ENCODE measurements at places on chromosomes 16 and 17.
A peak's percentile ranks its signal among the peaks of the same experiment; 100 is the strongest.

DNA sequence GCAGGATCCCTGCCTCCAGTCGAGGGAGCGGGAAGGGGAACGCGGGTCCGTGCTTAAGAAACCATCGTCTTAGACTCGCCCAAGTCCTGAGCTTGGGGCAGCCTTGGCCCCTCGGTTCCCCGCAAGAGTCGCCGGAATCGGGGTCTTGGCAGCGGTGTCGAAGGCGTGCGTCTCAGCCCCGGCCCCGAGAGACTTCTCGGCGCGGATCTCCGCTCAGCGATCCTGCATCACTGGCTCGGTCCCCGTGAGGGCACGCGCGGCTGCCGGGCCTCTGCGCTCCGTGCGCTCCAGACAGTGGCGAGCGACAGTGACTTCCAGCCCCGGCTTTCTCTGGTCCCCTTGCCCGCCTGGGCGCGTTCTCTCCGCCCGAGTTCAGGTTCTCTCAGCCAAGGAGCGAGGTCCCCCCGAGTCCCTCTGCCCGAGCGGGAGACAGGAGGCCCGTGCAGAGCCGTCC lies 380 bp downstream of the HS3ST3A1 start:
- no peaks in the 10 kb centered on the region for H3K27me3 ChIP-seq
- H3K27ac ChIP-seq: peak overlapping the region; percentile 69
- H3K36me3 ChIP-seq: no peaks in the 10 kb centered on the region

DNA sequence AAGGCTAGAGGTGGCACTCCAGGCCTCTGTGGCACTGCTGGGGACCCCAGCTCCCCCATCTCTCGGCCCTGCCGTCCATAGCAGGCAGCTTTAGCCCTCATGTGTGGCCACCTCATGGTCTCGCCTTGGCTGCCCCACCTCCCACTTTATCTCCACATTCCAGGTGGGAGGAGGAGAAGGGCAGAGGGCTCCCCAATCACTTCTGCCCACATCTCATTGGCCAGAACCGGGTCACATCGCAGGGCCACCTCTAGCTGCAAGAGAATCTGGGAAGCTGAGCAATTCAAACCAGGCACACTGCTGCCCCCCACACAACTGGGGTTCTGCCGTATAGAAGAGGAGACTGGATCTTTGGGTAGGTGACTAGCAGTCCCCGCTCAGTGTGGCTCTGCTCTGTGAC lies 1.6 kb downstream of the DRC7 start:
- no peak overlapping the region for H3K4me3 ChIP-seq
- H3K27ac ChIP-seq: no peak overlapping the region
- no peak for DNase-seq

- H3K4me1 ChIP-seq: no peaks in the 10 kb centered on the region
- no peak overlapping the region for H3K4me3 ChIP-seq
- peaks cover 7% of the 10 kb centered on the region for H3K36me3 ChIP-seq
- peak; percentile 72 for DNase-seq
- H3K27ac ChIP-seq: no peak overlapping the region
These were observed 30.8 kb downstream of the GINS2 start for GRCh38 chr16:85657996-85658395.

- no peaks in the 10 kb centered on the region for H3K36me3 ChIP-seq
- H3K27ac ChIP-seq: no peak overlapping the region
- peaks cover 7% of the 10 kb centered on the region for H3K27me3 ChIP-seq
- no peak for DNase-seq
These were observed 21.2 kb upstream of the MYO15B start for GRCh38 chr17:75566416-75566815.

- peaks cover 56% of the 10 kb centered on the region for H3K27me3 ChIP-seq
- H3K27ac ChIP-seq: no peak overlapping the region
- H3K4me3 ChIP-seq: no peak overlapping the region
- no peak for DNase-seq
- peaks cover 12% of the 10 kb centered on the region for H3K4me1 ChIP-seq
These were observed 98.1 kb downstream of the WSCD1 start for GRCh38 chr17:6168296-6168695.

GRCh38 chr16:787321-787966 lies 737 bp downstream of the RPUSD1 start:
- H3K27ac ChIP-seq: peak overlapping the region; percentile 17
- H3K36me3 ChIP-seq: peaks cover 3% of the 10 kb centered on the region
- H3K4me3 ChIP-seq: peak overlapping the region; percentile 83
- H3K4me1 ChIP-seq: peaks cover 3% of the 10 kb centered on the region

- peaks cover 1% of the 10 kb centered on the region for H3K36me3 ChIP-seq
- peaks cover 17% of the 10 kb centered on the region for H3K4me1 ChIP-seq
- no peak overlapping the region for H3K27ac ChIP-seq
- no peak for DNase-seq
- H3K27me3 ChIP-seq: peaks cover 8% of the 10 kb centered on the region
These were observed 15.0 kb upstream of the SLC16A11 start for GRCh38 chr17:7058831-7059447.

DNA sequence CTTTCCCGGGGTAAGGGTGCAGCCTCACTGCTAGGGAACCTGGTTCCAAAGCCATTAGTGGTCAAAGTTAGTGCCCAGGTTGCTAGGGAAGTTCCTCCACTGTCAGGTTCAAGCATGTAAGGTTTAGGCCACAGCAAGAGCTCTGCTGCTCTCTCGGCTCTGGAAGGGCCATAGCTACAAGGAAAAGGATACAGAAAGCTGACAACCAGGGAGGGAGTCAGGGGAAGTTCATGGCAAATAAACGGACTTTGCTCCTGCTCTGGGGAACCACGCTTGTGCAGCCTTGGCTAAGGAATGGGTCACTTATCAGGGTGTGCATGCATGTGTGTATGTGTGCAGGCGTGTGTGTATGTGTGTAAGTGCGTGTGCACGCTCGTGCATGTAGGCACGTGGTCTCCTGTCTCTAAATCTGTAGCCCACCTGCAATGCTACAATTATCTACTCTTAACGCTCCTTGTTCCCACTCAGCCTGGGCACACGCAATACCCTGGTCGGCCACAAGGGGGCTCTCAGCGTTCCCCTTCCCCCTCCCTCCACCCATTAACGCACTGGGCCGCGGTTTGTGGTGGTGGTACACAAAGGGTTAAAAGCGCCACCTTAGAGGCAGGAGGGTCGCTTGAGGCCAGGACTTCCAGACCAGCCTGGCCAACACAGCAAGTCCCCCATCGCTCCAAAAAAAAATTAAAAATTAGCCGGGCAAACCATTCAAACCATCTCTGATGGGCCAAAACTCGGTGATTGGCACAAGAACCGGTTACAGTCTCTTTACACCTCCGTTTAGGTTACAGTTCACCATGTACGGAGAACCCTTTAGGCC lies 48.4 kb upstream of the KDM8 start:
- H3K27ac ChIP-seq: no peak overlapping the region
- no peaks in the 10 kb centered on the region for H3K27me3 ChIP-seq
- H3K4me3 ChIP-seq: no peak overlapping the region
- peaks cover 2% of the 10 kb centered on the region for H3K36me3 ChIP-seq

DNA sequence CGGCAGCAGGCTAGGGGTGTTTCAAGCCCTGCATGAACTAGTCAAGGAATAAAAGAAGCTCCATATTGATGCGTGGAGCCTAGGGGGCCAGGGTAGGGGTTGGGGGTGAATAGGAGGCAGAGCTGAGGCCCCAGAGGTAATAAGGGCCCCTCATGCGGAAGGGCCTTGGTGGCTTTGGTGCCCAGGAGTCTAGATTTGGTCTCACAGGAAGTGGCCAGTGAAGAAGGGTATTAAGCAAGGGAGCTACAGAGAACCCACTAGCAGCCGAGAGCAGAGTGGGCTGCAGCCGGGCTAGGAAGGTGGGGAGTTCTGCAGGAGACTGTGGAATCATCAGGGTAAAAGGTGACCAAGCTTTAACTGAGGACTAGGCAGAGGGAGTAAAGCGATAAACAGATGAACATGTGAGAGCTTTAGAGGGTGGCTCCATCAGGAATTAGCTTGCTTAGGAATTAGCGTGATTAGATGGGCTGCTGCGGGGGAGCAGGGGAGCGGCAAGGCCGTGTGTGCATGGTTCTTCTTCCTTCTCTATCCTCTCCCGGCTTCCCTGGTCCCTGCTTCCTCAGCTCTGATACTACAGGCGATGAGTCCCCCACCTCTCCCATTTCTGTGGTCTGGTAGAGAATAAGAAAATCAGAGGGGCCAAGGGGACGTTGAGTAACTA lies 9.8 kb downstream of the GNGT2 start:
- no peak overlapping the region for H3K27ac ChIP-seq
- no peaks in the 10 kb centered on the region for H3K4me1 ChIP-seq
- no peaks in the 10 kb centered on the region for H3K36me3 ChIP-seq
- no peak for DNase-seq
- no peaks in the 10 kb centered on the region for H3K27me3 ChIP-seq

DNA sequence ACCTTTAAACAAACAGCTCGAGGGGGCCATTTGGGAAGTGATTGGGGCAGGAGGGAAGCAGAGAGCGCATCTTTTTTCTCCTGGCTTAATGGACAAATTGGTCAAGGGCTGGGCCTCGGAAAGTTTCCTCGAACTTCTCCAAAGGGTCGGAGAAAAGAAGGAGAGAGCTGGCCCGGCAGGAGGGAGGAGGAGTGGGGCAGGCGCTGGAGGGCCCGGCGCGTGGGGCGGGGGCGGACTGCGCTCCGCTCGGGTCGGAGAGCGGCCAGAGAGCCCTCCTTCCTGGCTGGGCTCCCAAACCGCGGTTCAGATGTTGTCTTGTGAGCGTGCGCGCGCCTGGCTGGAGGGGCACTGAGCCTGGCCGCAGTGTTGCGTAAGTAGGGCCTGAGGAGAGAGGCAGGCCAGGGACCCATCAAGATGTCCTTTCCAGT lies 1.2 kb downstream of the MMP2 start:
- peaks cover 36% of the 10 kb centered on the region for H3K4me1 ChIP-seq
- H3K4me3 ChIP-seq: peak overlapping the region; percentile 90
- H3K27ac ChIP-seq: peak overlapping the region; percentile 6
- DNase-seq: no peak

DNA sequence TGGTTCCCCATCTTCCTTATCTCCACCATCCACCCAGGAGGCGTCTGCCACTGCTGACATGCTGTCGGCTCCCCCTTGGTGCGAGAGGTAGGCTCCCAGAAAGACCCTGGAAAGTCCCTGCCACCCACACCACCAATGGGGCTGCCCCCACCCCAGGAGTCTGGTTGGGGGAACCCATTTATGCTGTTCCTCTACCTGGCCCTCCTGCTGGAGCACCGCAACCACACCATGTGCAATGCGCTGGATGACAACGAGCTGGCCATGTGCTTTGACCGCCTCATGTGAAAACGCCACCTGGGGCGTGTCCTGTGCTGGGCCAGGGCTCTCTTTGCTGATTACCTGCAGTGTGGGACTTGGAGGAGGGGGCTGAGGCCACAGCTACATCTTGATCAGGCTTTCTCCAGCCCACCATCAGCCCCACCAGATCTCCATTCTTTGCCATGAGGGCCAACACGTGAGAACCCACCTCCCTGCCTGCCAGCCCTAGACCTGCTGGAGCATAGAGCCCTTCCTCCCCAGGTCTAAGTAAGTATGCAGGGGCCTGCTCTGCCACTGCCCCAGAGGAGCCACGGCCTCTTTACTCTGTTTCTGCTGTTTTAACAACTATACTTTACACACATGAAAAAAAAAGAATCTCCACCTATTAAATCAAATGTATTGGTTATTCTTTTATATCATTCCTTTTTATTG lies 7.9 kb upstream of the ALDH3A1 start:
- no peaks in the 10 kb centered on the region for H3K27me3 ChIP-seq
- no peak overlapping the region for H3K27ac ChIP-seq
- H3K4me3 ChIP-seq: no peak overlapping the region
- H3K4me1 ChIP-seq: peaks cover 27% of the 10 kb centered on the region

All from chondrocyte (in vitro differentiated cells).